Heart left ventricle (tissue), 16 donors: ENCODE measurements at places on chromosomes 6 and 20. TPM values are rescaled to one million over a fixed set of nuclear protein-coding genes. Genes with fewer than 3 reads are reported as not detected.

The SNX21 gene
- total RNA-seq = 18.3 TPM

The DNAJC5 gene
- total RNA-seq = 46.1 TPM

The ZC3H12D gene
- total RNA-seq = 3.0 TPM

The STX11 gene
- 5.4 TPM for total RNA-seq

The EFCAB8 gene
- total RNA-seq = not detected

The SLC17A9 gene
- total RNA-seq = 6.6 TPM

DNA sequence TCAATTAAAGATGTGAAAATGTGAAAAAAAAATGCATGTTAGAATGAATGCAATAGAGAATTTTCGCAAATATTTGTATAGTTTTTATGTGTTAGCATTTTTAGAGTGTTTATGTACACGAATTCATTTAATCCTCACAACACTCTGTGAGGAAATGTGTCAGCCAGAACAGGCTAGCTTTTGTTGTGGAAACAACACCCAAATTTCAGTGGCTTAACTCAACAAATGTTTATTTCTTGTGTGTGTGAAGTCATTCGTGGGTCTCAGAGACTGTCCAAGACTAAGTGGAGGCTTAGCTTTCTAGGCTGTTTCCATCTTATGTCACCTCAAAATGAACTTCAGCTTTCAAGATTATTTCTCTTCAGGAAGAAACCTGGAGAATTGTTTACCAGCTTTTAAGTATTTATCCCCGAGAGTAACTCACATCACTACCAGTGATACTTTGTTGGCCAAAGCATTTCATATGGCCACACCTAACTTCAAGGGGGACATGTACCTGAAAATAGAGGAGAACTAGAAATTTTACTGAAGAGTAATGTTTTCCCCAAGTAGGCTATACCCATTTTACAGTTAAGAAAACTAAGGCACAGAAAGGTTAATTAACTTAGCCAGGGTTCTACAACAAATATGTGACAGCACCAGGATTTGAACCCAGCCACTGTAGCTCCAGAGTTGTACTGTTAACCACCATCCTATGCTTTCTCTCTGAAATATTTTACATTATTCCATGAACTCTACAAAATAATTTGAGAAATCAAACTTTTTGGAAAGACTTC, 306.1 kb downstream of the QKI start:
- DNase-seq = no peak

DNA sequence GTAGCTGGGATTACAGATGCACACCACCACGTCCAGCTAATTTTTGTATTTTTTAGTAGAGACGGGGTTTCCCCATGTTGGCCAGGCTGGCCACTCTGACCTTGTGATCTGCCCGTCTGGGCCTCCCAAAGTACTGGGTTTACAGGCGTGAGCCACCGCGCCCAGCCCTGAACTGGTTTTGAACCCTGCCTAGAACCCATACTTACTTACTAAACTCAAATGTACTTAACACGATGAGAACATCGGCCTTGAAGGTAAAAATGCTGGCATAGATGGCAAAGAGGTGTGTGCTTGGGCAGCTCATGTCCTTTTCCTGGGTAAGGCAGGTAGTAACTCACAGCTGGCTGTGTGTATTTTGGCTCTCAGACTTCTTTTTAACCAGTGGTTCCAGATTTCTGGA, 3.2 kb upstream of the ARMC12 start:
- no peak for DNase-seq

- no peak for DNase-seq
These were observed 13.3 kb downstream of the GRM4 start for GRCh38 chr6:34132486-34133185.

GRCh38 chr6:111936718-111937117, 63.5 kb upstream of the FYN start:
- DNase-seq = no peak

GRCh38 chr6:157790548-157791160, 32.4 kb upstream of the SNX9 start:
- DNase-seq = no peak

GRCh38 chr6:146916435-146917025, 287.7 kb upstream of the STXBP5 start:
- DNase-seq = no peak

GRCh38 chr20:10603378-10603777, 70.4 kb downstream of the JAG1 start:
- DNase-seq = no peak

DNA sequence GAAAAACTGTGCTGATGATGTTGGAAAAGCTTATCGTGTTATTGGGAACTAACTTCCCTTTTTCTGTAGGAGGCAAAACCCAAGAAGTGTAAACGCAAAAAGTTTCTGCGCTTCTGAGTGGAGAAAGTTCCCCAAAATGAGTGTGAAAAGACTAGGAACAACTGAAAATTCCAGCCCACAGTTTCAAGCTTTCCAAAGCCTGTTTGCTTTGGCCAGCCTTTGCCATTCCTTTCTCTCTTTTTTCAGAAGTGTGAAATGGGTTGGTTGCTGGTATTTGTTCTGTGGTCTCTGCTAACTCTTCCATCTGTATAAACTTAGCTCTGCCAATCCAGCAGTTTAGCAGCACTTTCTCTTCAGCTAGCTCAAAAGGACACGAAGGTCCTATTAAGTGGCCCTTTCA, 491.3 kb downstream of the MAFB start:
- DNase-seq = peak; percentile 28

DNA sequence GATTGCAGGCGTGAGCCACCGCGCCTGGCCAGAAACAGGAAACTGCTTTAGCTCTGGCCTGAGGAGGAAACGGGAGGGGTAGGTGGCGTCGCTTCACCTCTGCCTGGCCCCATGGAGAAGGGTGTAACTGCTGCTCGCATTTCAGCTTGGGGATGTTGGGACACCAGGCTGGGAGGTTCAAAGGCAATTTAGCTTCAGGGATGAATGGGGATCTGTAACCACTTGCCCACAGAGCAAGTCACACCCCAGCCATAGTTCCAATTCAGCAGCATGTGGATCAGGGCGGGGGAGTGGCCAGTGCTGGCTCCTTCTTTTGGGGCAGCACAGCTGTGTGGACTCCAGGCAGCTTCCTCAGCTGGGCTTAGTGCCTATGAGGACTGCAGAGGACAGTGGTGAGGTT, 34.8 kb upstream of the NUP153 start:
- no peak for DNase-seq

DNA sequence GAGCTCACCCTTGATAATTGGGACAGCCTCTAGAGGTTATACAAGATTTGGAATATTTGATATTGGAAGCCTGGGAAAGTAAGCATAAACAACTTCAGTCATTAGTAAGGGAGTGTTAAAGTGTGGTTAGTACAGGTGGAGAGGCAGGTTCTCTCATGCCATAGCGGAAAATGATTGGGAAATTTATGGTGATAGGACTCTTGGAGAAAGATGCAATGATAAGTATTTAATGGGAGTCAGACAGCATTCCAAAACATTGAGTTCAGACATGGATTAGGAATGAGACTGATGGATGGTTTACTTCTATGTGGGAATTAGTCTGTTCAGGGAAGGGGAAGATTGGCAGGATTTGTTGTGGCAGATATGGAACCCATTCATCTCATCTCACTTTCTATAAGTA, 152.7 kb downstream of the MCHR2 start:
- no peak for DNase-seq

- DNase-seq = no peak
These were observed 486 bp downstream of the FKBP1A start for GRCh38 chr20:1392443-1392692.

GRCh38 chr6:31915351-31915750, 12.2 kb upstream of the C2 start:
- no peak for DNase-seq

DNA sequence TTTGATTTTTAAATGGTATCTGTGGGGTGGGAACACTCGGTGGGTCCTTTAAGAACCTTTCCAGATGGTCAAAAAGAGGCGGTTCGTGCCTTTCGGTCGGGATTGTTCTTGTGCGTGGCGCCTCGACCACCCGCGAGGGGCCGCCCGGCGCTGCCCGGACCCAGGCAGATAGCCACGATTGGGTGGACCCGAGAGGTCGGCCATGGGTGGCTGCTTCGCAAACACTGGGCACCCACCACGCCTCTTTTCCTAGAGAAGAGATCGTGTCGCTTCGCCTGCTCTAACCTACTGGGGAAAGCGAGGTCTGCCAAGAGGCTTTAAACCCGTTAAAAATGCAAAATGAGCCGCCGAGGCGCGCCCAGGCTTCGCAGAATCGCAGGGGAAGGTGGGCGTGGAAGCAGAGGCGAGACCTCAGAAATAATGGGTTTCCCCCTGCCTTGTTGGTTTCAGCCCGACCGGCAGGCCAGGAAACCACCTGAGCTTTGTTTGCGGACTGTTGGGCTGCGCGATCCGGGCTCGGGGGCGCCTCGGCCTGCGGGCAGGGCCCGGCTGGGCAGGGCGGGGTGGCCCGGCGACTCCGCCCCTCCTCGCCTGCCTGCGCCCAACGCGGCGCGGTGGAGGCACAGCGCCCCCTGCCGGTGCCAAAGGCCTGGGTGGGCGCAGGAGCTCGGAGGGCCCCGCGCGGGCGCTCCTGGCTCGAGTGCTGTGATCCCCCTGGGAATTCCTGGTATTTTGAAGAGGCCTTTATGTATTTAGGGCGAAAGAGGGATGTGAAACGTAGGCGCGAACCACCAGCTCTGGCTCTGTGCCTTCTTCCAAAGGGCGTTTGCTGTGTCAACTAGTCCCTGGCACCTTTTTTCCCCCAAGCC, 1.6 kb downstream of the MARCKS start:
- DNase-seq = peak; percentile 89
